Stimulated activated CD8-positive, alpha-beta memory T cell treated with anti-CD3 and anti-CD28 coated beads, Interleukin-4, amount 100 ng/mL, for 48 hours (primary cell): ENCODE measurements at places on chromosomes 1 and 21.
A peak's percentile ranks its signal among the peaks of the same experiment; 100 is the strongest.

- DNase-seq: no peak
These were observed 7.1 kb downstream of the TMEM54 start for GRCh38 chr1:32894019-32894600.

GRCh38 chr1:1137256-1138045 lies 21.6 kb upstream of the C1orf159 start:
- DNase-seq: peak; percentile 83

DNA sequence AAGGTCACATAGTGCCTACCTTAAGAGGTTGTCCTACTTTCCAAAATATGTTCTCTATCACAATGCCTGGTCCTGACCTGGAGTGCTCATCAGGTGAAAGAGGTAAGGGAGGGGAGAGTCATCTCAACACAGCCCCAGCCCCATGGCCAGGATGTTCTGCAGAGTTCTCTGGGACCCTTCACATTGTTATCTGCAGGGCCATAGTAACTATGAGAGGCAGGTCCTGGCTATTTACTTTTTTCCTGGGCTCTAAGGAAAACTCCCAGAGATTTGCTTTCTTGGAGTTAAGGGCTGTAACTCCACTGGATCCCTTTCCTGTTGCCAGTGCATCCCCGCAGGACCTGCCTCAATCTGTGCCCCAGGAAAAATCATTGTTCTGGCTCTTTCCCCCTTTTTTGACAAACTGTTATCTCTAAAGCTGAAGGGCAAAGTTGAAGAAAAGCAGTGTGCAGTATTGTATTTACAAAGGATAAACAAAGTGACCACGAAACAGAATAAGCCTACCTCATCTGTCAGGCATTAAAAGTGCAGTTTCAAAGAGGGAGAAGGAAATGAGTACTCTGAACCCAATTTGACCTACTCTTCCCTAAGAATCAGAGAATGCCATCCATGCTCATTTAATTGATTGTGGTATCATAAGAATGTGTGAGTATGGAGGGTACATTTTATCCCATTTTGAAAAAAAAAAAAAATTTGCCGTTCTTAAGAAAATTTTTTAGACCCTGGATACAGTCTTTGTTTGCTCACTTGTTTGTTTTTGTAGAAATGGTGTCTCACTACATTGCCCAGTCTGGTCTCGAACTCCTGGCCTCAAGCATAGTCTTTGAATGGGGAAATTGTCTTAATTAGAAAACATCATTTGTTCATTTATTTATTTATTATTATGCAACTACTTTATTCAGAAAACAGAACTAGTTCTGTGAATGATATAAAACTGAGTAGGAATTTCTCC lies 149.6 kb downstream of the RHOU start:
- no peak for DNase-seq

- DNase-seq: no peak
These were observed 142.0 kb upstream of the C1orf105 start for GRCh38 chr1:172278478-172278877.

GRCh38 chr1:4726620-4727341 lies 72.4 kb downstream of the AJAP1 start:
- DNase-seq: no peak

GRCh38 chr1:198283222-198283621 lies 126.4 kb downstream of the NEK7 start:
- DNase-seq: no peak

DNA sequence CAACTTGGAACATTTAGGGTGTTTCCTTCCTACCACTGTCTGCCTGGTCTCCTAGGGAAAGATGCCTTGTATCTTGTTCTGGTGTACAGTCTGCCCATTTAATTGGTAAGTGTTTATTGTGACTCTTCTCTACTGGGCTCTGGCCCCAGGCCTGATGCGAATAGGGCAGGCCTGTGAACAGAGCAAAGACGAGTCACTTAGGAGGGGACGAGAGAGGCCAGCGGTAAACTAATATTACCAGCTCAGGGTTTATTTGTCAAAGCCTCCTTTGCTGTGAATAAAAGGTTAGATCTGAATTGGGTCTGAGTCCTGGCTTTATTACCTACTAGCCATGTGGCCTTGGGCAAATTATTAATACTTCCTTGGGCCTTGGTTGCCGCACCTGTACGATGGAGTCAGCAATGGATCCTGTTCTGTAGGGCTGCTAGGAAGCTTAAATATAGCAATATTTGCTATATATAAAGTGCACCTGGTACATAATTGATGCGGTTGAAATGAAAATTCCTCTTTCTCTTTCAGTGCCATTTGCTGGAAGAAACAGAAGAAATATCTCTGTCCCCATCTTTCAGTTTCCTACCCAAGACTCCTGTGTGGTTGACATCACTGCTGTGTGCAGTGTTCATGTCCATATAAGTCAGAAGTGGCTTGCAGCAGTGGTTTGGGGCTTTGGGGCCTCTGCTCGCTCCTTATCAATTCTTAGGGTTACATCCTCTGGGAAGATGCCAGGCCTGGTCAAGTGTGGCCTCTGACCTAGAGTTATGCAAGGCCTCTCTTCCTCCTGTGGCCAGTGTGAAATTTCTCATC lies 32.4 kb downstream of the MAPKAPK2 start:
- peak; percentile 50 for DNase-seq

DNA sequence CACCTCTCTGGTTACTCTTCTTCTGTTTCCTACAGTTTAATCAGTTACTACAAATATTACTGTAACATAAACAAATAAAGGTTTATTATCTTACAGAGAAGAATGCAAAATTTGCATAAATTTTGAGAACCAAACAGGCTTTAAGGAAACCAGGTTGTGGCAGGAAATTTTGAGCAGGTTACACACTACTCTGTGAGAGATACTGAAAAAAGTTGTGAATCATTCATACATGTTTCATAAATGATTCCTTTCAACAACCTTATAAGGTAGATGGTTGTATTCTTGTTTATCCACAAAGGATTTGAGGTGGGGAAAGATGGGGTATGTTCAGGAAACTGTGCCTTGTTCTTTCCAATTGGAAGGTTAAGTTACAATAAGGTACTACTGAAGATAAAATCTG lies 58.6 kb downstream of the MAST2 start:
- no peak for DNase-seq

GRCh38 chr21:33572350-33572749 lies 16.1 kb downstream of the DONSON start:
- no peak for DNase-seq

GRCh38 chr1:24551960-24552571 lies 3.8 kb upstream of the NCMAP start:
- no peak for DNase-seq

DNA sequence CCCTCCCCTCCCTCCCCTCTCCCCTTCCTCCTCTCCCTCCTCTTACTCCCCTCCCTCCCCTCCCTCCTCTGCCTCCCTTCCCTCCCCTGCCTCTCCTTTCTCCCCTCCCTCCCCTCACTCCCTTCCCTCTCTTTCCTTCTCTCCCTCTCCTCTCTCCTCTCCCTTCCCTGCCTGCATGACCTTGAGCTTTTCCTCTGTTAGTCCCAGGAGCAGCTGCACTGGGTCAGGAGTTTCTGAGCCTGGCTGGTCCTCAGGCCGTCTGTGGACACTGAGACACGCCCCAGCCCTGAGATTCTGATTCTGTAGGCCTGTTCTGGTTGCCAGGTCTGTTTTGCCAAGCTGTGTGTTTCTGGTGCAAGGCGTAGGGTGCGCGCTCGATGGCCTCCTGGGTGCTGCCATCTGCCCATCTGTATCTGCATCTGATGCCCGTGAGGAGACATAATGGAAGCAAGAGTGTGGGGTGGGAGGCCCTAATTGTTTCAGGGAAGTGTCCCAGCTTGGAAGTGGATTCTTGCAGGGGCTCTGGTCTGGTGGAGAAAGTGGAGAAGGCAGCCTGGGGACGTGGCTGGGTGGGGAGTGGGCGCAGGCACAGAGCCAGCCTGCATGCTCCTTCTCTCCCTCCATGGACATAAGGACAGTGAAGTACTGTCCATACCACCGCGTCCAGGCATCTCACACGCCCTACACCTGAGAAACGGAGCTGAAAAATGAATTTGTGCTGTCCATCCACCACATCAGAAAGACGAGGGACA lies 97.2 kb downstream of the WDR4 start:
- no peak for DNase-seq

GRCh38 chr1:204578867-204579664 lies 62.9 kb downstream of the MDM4 start:
- DNase-seq: peak; percentile 36

GRCh38 chr1:38667626-38668025 lies 191.9 kb downstream of the RRAGC start:
- no peak for DNase-seq

DNA sequence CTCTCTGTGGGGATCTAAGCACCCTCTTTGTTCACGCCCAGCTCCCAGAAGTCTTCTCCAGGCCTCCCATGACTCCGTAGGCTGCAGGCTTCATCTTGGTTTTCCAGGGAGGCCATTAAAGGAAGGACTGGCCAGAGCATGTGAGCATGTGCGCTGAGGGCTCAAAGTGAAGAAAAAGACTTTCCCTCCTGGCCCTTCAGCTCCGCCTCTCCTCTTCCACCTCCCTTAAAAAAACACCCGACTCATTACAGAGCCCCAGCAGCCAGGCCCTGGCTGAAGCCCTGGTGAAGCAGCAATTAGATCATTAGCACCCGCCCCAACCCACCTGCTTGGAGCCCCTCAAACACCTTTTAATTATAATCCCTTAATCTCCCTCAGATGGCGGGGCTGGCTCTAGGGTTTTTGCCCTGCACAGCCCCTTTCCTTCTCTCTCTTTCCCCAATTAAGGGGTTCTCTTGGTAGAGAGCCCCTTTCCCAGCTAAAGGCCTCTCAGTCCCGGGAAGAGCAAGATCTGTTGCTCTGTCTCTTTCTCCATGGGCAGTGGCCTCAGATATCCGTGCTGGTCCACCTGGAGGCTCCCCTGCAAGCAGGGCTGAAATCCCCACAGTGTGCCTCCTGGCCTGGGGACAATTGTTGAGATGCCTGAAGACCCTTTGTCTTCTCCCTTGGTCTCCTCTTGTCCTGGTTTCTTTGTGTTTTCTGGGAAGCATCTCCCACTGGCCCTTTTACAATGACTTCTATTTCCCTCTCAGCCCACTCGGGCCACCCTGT lies 30.5 kb downstream of the RHBG start:
- no peak for DNase-seq

DNA sequence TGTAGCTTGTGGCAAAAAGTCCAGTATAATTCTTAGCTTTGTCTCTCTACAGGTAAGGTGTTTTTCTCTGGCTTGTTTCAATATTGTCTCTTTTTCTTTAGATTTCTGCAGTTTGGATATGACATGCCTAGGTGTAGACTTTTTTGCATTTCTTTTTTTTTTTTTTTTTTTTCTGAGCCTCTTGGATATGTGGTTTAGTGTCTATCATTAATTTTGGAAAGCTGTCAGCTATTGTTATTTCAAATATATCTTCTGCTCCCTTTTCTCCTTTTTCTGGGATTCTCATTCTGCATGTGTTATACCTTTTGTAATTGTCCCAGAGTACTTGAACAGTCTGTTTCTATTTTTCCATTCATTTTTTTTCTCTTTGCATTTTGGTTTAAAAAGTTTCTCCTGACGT lies 243.2 kb downstream of the DSCAM start:
- DNase-seq: no peak

GRCh38 chr21:29958551-29958950 lies 18.8 kb upstream of the GRIK1 start:
- DNase-seq: no peak

- no peak for DNase-seq
These were observed 283.7 kb downstream of the ZNF648 start for GRCh38 chr1:181777812-181778211.

- no peak for DNase-seq
These were observed 663 bp upstream of the GBP6 start for GRCh38 chr1:89363196-89363595.

GRCh38 chr1:38098101-38098847 lies 51.7 kb upstream of the POU3F1 start:
- no peak for DNase-seq

DNA sequence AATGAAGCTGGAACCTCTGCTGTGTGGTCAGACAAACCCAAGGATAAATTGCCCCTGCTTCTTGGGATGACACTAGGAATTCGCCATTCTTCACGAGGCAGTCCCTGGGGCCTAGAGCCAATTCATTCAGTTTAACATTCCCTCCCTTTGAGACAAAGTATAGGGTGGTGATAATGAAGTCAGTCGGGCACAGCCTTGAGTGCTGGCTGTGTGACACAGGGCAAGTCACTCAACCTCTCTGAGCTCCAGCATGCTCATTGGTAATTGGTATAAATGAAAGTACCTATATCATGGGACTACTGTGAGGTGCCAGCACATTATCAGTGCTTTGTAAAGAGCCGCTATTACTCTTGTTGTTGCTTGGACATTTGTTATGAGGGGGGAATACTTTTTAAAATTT lies 64.9 kb upstream of the DIRAS3 start:
- no peak for DNase-seq

DNA sequence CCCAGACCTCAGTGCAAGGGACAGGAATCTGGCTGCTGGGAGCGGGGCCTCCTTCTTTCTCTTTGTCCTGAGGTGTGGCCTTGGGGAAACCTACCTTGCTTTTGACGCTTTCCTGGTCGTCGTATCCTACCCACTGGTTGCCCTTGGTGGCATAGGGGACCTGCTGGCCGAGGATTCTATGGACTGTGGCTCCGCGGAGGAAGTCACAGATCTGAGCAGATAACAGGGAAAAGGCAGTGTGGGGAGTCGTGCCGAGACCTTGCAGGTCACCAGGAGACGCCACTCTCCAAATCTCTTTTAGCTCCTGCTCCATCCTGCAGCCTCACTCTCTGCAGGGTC lies 4.0 kb upstream of the MYBPH start:
- no peak for DNase-seq

DNA sequence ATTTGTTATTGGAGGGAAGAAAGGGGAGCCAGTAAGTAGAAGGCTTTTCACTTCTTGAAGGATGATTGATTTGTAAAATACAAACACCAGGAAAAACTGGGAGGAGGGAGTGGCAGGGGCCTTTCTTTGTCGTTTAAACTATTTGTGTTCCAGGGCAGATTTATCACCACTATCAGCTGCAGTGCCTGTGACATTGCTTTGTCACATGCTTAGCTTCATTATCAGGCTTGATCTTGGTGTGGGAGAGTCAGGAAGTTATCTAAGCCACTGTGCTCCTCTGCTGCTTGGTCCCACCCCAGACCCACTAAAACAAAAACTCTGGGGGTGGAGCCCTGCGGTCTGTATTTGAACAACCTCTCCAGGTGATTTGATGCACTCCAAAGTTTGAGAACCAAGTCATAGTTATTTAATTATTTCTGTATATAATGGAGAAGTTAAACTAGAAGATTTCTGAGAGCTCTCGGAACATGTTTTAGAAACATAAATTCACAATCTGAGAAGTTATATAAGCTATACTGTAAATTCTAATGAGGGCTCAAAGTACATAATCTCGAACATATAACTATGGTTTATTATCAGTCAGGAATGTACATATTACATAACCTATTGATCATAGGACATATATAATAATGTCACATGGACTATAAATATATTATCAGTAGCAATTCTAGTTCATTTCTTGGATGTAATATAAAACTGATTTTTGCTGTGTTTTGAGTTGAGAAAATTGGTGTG lies 87.9 kb downstream of the CDC14A start:
- peak; percentile 82 for DNase-seq

DNA sequence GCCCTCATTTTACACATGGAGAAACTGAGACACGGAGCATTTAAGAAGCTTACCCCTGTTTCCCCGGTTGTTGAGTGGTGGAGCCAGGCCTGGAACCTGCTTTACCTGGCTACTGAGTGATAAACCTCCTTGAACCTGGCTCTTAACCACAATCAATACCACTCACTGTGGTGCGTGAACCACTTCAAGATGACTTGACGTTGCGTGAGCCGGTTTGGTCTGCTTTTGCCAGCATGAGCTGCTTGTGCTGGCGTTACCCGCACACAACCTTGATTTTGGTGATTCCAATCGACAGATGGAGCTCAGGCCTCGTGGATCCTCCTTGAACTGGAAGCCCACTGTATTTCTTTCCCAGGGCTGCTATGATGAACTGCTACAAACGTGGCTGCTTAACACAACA lies 6.1 kb upstream of the TINAGL1 start:
- no peak for DNase-seq

GRCh38 chr1:212127221-212127620 lies 91.7 kb downstream of the DTL start:
- no peak for DNase-seq
